ENCODE measurements at places on chromosomes 1 and 21. TPM values are rescaled to one million over a fixed set of nuclear protein-coding genes. Genes with fewer than 3 reads are reported as not detected.

LEPR gene
- 5.6 TPM for total RNA-seq

PKLR gene
- total RNA-seq, result 2.5 TPM

RBM11 gene
- 2.9 TPM for total RNA-seq

VSIG8 gene
- not detected for total RNA-seq

CRP gene
- total RNA-seq, result 0.85 TPM

COL16A1 gene
- total RNA-seq, result 8.8 TPM

TAGLN2 gene
- total RNA-seq, result 66.9 TPM

- peaks cover 30% of the 10 kb centered on the region for H3K4me1 ChIP-seq
- no peak overlapping the region for H3K27ac ChIP-seq
- DNase-seq, result no peak
- H3K27me3 ChIP-seq, result no peaks in the 10 kb centered on the region
- H3K36me3 ChIP-seq, result peaks cover 2% of the 10 kb centered on the region
- H3K4me3 ChIP-seq, result no peak overlapping the region
Measured at GRCh38 chr1:87074001-87074795, 159.8 kb downstream of the HS2ST1 start.

GRCh38 chr1:227437495-227438008, 119.3 kb upstream of the CDC42BPA start:
- H3K27ac ChIP-seq, result no peak overlapping the region
- peaks cover 10% of the 10 kb centered on the region for H3K4me1 ChIP-seq
- no peaks in the 10 kb centered on the region for H3K36me3 ChIP-seq
- no peak overlapping the region for H3K4me3 ChIP-seq
- H3K27me3 ChIP-seq, result no peaks in the 10 kb centered on the region

DNA sequence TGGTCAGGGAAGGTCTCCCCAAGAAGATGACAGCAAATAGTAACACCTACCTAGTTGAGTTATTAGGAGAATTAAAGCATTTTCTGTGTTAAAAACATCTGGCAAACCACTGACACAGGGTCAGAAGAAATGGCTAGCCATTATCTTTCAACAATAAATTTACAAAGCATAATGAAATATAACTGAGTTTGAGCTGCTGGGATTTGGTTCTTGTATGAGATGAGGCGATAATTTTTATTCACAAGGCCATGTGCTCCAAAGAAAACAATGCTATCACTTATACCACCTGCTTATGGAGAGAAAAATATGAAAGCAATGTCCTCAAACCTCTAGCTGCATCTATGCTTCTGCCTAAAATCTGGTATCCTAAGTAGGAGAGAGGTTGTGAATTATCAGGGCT, 202.3 kb downstream of the CRB1 start:
- H3K36me3 ChIP-seq, result no peaks in the 10 kb centered on the region
- no peak for DNase-seq
- H3K27me3 ChIP-seq, result no peaks in the 10 kb centered on the region
- peaks cover 42% of the 10 kb centered on the region for H3K4me1 ChIP-seq
- no peak overlapping the region for H3K27ac ChIP-seq
- H3K4me3 ChIP-seq, result no peak overlapping the region

DNA sequence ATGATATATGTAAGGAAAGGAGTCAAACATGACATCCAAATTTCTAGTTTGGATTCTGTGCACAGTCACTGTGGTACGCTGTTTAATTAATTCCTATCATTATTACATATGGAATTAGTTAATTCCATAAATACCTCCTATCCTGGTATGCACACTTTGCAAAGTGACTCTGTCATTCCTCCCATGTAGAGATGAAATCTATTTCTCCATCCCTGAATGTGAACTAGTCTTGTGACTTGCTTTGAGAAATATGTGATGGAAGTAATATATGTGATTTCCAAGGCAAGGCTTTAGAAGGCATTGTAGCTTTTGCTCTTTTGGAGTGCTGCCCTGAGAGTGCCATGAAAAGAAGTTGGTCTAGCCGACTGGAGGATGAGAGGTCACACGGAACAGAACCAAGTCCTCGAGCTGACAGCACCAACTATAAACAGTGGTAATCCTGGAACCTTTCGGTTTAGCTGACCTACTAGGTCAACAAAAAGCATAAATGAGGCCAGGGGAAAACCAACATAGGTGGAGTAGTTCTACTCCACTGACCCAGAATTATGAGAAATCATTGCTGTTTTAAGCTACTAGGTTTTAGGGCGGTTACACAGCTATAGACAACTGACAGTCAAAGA, 1.5 kb downstream of the SELENOF start:
- H3K4me1 ChIP-seq, result peaks cover 27% of the 10 kb centered on the region
- no peaks in the 10 kb centered on the region for H3K27me3 ChIP-seq
- H3K27ac ChIP-seq, result peak overlapping the region; percentile 67
- no peak overlapping the region for H3K4me3 ChIP-seq
- H3K36me3 ChIP-seq, result peaks cover 30% of the 10 kb centered on the region

GRCh38 chr21:35015435-35016024, 33.6 kb downstream of the RUNX1 start:
- H3K4me1 ChIP-seq, result no peaks in the 10 kb centered on the region
- DNase-seq, result no peak
- H3K27ac ChIP-seq, result no peak overlapping the region
- H3K36me3 ChIP-seq, result no peaks in the 10 kb centered on the region
- no peaks in the 10 kb centered on the region for H3K27me3 ChIP-seq
- H3K4me3 ChIP-seq, result no peak overlapping the region

GRCh38 chr1:154821083-154821482, 49.0 kb downstream of the KCNN3 start:
- no peak overlapping the region for H3K4me3 ChIP-seq
- peaks cover 13% of the 10 kb centered on the region for H3K4me1 ChIP-seq
- H3K27me3 ChIP-seq, result no peaks in the 10 kb centered on the region
- no peaks in the 10 kb centered on the region for H3K36me3 ChIP-seq

GRCh38 chr1:224730965-224731364, 114.8 kb downstream of the CNIH3 start:
- peaks cover 37% of the 10 kb centered on the region for H3K4me1 ChIP-seq
- no peaks in the 10 kb centered on the region for H3K27me3 ChIP-seq
- H3K4me3 ChIP-seq, result no peak overlapping the region
- H3K36me3 ChIP-seq, result no peaks in the 10 kb centered on the region

GRCh38 chr1:162977944-162978568, 91.1 kb upstream of the RGS4 start:
- peaks cover 7% of the 10 kb centered on the region for H3K4me1 ChIP-seq
- no peak overlapping the region for H3K4me3 ChIP-seq
- peak overlapping the region; percentile 38 for H3K27ac ChIP-seq
- no peaks in the 10 kb centered on the region for H3K36me3 ChIP-seq
- no peaks in the 10 kb centered on the region for H3K27me3 ChIP-seq

- H3K27me3 ChIP-seq, result peaks cover 4% of the 10 kb centered on the region
- no peak for DNase-seq
- peaks cover 8% of the 10 kb centered on the region for H3K36me3 ChIP-seq
- no peak overlapping the region for H3K27ac ChIP-seq
- H3K4me3 ChIP-seq, result no peak overlapping the region
Measured at GRCh38 chr1:29408831-29409605, 172.7 kb downstream of the PTPRU start.

GRCh38 chr21:38114717-38115333, 142.0 kb upstream of the KCNJ15 start:
- no peak overlapping the region for H3K27ac ChIP-seq
- H3K36me3 ChIP-seq, result 0 out of 2 replicates have a peak, but pooled peaks cover under 1% of the 10 kb centered on the region
- no peaks in the 10 kb centered on the region for H3K4me1 ChIP-seq
- H3K4me3 ChIP-seq, result no peak overlapping the region
- no peak for DNase-seq
- H3K27me3 ChIP-seq, result 0 out of 2 replicates have a peak, but pooled peaks cover 2% of the 10 kb centered on the region

- H3K27ac ChIP-seq, result no peak overlapping the region
- peaks cover 14% of the 10 kb centered on the region for H3K4me1 ChIP-seq
- no peak overlapping the region for H3K4me3 ChIP-seq
- peaks cover 7% of the 10 kb centered on the region for H3K27me3 ChIP-seq
- peak; percentile 82 for DNase-seq
Measured at GRCh38 chr1:30782361-30783255, 25.0 kb upstream of the LAPTM5 start.

DNA sequence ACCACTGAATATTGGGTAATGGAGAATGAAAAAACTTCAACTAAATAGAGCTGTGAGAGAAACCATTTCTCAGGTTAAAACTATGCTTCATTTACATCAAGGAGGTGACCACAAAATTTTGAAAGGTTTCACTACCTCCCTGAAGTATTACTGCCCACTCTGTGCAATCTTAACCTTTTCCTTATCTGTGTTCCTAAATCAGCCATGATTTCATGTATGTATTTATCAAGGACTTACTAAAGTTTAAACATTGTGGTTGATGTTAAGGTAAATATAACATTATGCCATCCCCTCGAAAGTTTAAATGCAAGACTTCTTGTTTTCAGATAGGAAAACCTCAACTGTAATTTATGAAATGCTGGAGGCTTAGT, 84.4 kb downstream of the CLEC20A start:
- DNase-seq, result no peak
- no peaks in the 10 kb centered on the region for H3K27me3 ChIP-seq
- no peak overlapping the region for H3K27ac ChIP-seq
- peaks cover 8% of the 10 kb centered on the region for H3K36me3 ChIP-seq
- peaks cover 17% of the 10 kb centered on the region for H3K4me1 ChIP-seq

- H3K27me3 ChIP-seq, result peaks cover 8% of the 10 kb centered on the region
- DNase-seq, result no peak
- H3K4me1 ChIP-seq, result peaks cover 23% of the 10 kb centered on the region
- no peak overlapping the region for H3K4me3 ChIP-seq
- no peak overlapping the region for H3K27ac ChIP-seq
Measured at GRCh38 chr1:245483247-245483646, 328.5 kb downstream of the KIF26B start.

GRCh38 chr1:20367626-20368025, 77.0 kb downstream of the VWA5B1 start:
- 0 out of 2 replicates have a peak, but pooled peaks cover 5% of the 10 kb centered on the region for H3K4me1 ChIP-seq
- H3K27me3 ChIP-seq, result peaks cover 92% of the 10 kb centered on the region
- DNase-seq, result no peak
- peak overlapping the region; percentile 57 for H3K4me3 ChIP-seq

DNA sequence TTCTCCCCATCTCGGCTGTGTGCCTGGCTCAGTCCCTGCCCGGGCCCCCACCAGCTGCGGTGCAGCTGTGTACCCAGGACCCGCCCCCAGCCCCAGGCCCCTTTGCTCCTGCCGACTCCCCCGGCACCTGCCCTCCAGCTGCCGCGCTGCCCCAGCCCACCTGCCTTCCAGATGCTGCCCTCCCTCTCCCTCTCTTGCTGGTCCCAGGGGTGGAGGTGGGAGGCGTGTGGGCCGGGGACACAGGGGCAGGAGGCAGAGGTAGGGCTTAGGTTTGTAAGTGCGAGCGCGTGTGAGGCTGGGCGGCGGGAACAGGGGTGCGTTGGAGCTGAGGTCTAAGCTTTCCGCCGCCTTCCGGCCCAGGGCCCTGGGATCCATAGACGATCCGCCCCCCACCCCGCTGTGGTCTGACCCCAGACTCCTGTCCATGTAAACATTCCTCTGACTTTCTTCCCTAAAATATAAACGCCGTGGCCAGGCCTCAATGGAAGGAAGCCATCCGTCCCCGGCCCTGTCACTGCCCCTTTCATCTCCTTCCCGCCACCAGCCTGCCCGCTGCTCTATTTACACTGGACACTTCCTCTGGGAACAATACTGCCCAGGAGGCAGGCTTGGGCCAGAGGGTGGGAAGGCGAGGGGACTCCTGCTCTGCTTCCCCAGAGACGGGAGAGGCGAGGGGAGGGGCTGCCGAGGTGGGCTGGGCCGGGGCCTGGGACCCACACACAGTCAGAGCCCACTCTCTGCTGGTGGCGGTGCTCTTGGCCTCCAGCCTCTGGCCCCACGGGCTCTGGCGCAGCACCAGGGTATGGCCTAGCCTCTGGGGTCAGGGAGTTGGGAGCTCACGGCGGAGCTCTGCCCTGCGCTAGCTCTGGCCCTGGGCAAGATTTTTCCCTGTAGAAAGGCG, 128.3 kb downstream of the CASZ1 start:
- no peaks in the 10 kb centered on the region for H3K27me3 ChIP-seq
- peaks cover 24% of the 10 kb centered on the region for H3K4me1 ChIP-seq
- no peaks in the 10 kb centered on the region for H3K36me3 ChIP-seq
- no peak overlapping the region for H3K4me3 ChIP-seq
- DNase-seq, result peak; percentile 38

DNA sequence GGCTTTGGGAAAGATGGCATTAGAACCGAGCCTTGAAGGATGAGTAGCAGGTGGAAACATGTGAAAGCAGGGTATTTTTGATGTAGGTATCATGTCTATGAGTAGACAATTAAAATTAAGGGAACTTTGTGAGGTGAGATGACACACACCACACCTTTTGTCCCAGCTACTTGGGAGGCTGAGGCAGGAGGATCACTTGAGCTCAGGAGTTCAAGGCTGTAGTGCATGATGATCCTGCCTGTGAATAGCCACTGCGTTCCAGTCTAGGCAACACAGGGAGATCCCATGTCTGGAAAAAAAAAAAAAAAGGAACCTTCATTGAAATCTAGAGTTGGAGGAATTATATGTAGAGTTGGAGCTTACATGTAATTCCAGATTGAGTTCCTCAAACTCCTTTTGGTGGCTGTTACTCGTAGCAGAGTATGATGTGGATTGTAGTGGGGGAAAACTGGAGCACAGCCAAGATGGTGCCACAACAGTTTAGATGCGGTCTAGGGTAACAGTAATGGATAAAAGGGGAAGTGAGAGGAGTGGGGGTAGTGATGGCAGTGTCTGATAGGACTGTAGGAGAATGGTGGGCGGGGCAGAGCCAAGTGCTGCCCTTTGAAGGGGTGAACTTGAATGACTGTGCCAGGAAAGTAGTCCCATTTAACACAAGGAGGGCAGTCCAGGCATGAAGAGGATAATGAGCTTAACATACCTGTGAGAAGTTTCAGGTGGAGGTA, 17.4 kb downstream of the AK4 start:
- peak overlapping the region; percentile 91 for H3K27ac ChIP-seq
- no peaks in the 10 kb centered on the region for H3K36me3 ChIP-seq
- H3K4me3 ChIP-seq, result no peak overlapping the region
- no peaks in the 10 kb centered on the region for H3K27me3 ChIP-seq
- DNase-seq, result no peak

DNA sequence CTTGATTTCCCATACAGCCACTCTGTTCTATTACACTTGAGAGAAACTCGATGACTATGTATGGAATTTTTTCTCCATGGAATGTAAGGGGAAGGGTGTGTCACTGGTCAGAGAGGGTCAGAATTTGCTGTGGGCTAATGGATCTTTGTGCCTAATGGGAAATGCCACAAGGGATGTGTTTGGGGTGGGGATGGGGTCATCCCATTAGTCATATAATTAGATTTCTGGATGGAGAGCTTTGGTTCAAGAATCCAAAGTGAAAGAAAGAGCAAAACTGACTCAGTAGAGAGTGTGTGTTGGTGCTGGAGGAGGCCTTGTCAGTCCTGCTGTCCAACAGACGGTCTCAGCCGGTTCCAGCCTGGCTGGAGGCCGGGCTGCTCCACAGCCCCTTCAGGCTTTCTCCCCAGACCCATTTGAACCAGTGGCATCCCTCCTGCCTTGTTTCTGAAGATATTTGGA, 86.4 kb downstream of the LAMC2 start:
- peaks cover 13% of the 10 kb centered on the region for H3K4me1 ChIP-seq
- no peak for DNase-seq
- no peaks in the 10 kb centered on the region for H3K36me3 ChIP-seq
- H3K27me3 ChIP-seq, result no peaks in the 10 kb centered on the region
- no peak overlapping the region for H3K4me3 ChIP-seq

- H3K27ac ChIP-seq, result no peak overlapping the region
- peaks cover 53% of the 10 kb centered on the region for H3K4me1 ChIP-seq
- H3K4me3 ChIP-seq, result no peak overlapping the region
- no peak for DNase-seq
- H3K36me3 ChIP-seq, result no peaks in the 10 kb centered on the region
- peaks cover 44% of the 10 kb centered on the region for H3K27me3 ChIP-seq
Measured at GRCh38 chr1:226677027-226678020, 61.8 kb downstream of the ITPKB start.
